ENCODE measurements at places on chromosomes 1 and 21.

DNA sequence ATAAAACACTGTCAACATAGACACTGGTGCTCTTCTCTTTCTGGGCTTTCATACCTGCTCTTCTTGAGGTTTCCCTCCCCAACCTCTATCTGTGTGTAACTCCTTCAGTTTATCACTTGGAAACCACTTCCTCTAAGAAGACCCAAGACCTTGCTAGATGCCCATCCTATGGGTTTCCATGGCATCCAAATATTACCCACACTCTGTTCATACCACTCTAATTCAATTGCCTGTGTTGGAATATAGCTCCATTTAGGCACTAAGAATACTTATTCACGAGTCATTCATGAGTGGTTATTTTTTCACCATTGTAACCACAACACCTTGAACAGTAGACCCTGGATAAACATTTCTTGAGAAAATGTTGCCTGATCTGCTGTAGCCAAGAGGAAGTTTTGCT is 231.1 kb upstream of the SGIP1 start:
- no peaks in the 10 kb centered on the region for H3K36me3 ChIP-seq
- H3K4me3 ChIP-seq = no peak overlapping the region
- DNase-seq = no peak
- no peaks in the 10 kb centered on the region for H3K4me1 ChIP-seq
- H3K27me3 ChIP-seq = no peaks in the 10 kb centered on the region

GRCh38 chr1:223788746-223789415 is 56.9 kb downstream of the TP53BP2 start:
- no peaks in the 10 kb centered on the region for H3K27me3 ChIP-seq
- H3K36me3 ChIP-seq = no peaks in the 10 kb centered on the region
- no peaks in the 10 kb centered on the region for H3K4me1 ChIP-seq
- DNase-seq = no peak
- H3K27ac ChIP-seq = no peak overlapping the region

- no peaks in the 10 kb centered on the region for H3K36me3 ChIP-seq
- no peak for DNase-seq
- peak overlapping the region; percentile 55 for H3K4me3 ChIP-seq
- no peaks in the 10 kb centered on the region for H3K27me3 ChIP-seq
- peak overlapping the region; percentile 89 for H3K27ac ChIP-seq
- peaks cover 17% of the 10 kb centered on the region for H3K4me1 ChIP-seq
Observed at GRCh38 chr1:69258842-69259241, 308.9 kb upstream of the LRRC7 start.

DNA sequence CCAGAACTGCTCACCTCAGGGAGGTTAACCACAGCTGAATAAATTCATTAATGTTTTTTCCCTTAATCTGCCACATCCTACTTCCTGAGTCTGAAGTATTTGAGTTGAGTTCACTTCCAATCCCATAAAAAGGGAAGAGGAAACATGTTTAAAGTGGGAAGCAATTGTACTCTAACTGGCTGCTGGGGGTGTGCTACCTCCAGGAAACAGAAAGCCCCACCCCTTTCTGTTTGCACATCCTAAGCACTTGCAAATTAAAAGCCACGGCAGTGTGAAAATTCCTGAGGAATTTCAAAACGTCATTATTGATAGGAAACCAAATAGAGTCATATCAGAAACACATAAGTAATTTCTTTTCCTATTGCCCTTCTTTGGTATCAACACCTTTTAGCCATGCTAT is 307.0 kb upstream of the NR5A2 start:
- no peaks in the 10 kb centered on the region for H3K36me3 ChIP-seq
- no peak overlapping the region for H3K27ac ChIP-seq
- H3K4me1 ChIP-seq = no peaks in the 10 kb centered on the region
- H3K27me3 ChIP-seq = no peaks in the 10 kb centered on the region

- no peaks in the 10 kb centered on the region for H3K4me1 ChIP-seq
- H3K36me3 ChIP-seq = peaks cover 9% of the 10 kb centered on the region
- DNase-seq = no peak
- H3K27me3 ChIP-seq = peaks cover 2% of the 10 kb centered on the region
Observed at GRCh38 chr21:17370916-17371315, 141.9 kb upstream of the CXADR start.

DNA sequence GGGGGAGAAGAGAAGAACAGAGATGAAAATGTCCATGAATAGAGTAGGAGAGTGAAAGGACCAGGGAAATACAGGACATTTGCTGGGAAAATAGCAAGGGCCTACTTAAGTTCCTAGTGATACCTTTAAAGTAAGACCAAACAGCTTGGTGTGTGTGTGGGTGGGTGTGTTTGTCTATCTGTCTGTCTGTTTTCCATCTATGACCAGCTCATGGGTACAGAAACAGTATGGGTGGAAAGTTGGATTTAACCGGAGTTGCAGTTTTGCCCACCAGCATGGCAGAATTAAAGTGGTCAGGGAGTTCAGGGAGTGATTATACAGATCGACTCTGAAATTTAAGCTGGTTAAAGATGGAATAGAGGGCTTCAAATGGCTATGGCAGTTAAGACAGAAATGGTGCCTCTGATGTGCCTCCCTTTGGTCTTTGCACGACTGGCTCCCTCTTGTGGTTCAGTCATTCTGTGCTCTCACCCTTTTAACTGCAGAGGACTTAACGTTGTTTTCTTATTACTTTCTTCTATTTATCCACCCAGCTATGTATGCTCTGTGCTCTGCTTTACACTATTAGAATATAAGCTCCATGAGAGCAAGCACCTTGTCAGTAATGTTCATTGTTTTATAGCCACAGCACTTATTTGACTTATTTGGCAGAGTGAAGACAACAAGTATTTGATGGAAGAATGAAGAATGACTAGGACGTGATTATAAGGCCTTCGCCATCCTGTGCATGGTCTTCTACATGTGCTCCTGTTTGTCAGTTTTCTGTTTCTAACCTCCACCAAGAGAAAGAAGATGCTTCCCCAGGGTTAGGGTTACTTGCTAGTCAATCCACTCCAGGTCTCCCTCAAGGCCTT is 72.7 kb upstream of the AK4 start:
- no peaks in the 10 kb centered on the region for H3K36me3 ChIP-seq
- no peak overlapping the region for H3K4me3 ChIP-seq
- peak; percentile 32 for DNase-seq
- H3K27ac ChIP-seq = no peak overlapping the region

GRCh38 chr1:107250169-107250568 is 109.3 kb downstream of the NTNG1 start:
- H3K27me3 ChIP-seq = no peaks in the 10 kb centered on the region
- no peak for DNase-seq
- peaks cover 16% of the 10 kb centered on the region for H3K4me1 ChIP-seq
- H3K4me3 ChIP-seq = no peak overlapping the region
- no peak overlapping the region for H3K27ac ChIP-seq

DNA sequence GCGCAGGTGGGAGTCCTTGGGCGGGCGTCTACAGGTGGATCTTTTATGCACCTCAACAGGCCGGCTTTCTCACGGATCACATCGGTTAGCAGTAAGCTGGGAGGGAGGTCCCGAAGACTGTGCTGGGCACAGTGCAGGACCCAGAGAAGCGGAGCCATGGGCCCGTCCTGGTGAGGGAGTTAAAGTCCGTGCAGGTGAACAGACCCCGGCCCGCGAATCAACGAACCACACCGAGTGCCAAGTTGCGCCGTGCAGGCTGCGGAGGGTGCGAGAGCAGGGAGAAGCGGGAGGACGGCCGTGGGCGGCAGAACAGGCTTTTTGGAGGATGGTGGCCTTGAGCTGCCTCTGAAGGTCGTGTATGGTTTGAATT is 233.3 kb downstream of the SDCCAG8 start:
- peak overlapping the region; percentile 74 for H3K4me3 ChIP-seq
- DNase-seq = no peak
- peak overlapping the region; percentile 90 for H3K27ac ChIP-seq
- peaks cover 46% of the 10 kb centered on the region for H3K4me1 ChIP-seq
- peaks cover 17% of the 10 kb centered on the region for H3K27me3 ChIP-seq
- H3K36me3 ChIP-seq = no peaks in the 10 kb centered on the region

- H3K4me3 ChIP-seq = peak overlapping the region; percentile 90
- peaks cover 6% of the 10 kb centered on the region for H3K27me3 ChIP-seq
- no peak for DNase-seq
Observed at GRCh38 chr1:7769673-7770412, 1.3 kb upstream of the VAMP3 start.

DNA sequence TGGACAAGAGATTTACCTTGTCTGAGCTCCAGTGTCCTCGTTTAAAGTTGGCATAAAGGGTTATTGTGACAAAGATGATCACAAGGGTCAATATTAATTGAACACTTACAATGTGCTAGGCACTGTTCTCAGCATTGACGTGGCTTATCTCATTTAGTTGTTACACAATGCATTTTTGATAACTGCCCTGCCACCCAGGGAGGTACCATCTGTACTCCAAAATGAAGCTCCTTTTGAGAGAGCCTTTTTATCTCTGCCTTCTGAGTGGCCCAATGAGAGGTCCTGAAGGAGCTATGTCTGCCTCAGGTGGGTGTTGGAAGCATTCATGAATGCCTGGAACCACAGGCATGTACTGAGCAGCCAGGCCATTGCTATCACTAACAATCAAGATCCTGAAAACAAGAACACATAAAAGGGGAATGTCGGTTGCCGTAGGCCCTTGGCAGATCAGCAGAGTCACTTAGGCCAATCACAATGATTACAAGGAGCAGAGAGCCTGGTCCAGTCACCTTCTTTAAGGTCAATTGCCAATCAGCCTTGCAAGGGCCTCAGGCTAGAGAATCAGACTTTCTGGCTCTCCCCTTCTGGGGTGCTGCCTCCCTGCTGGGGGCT is 78.5 kb downstream of the NMNAT2 start:
- H3K36me3 ChIP-seq = no peaks in the 10 kb centered on the region
- H3K27ac ChIP-seq = no peak overlapping the region
- peaks cover 3% of the 10 kb centered on the region for H3K27me3 ChIP-seq
- DNase-seq = no peak
- H3K4me1 ChIP-seq = no peaks in the 10 kb centered on the region
- no peak overlapping the region for H3K4me3 ChIP-seq

DNA sequence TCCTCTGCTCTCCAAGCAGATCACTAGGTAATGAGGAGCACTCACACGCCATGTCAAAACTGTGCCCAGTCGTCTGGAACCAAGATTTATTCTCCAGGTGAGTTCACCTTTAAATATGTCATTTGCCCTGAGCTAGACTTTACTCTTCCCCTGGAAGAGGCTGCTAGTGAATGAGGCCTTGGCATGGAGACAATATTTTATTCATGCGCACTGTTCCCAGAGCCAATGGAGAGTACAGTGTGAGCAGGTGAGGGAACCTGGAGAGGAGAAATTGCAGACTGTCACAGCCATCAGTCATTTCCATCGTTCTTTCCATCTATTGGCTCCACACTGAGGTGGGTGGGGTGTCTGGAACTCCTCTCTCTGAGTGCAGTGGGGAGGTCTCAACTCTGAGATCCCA is 333.6 kb downstream of the KCNH1 start:
- H3K4me1 ChIP-seq = no peaks in the 10 kb centered on the region
- peaks cover 7% of the 10 kb centered on the region for H3K36me3 ChIP-seq
- DNase-seq = no peak
- no peak overlapping the region for H3K27ac ChIP-seq

GRCh38 chr1:165927169-165927568 is 99.8 kb downstream of the UCK2 start:
- no peak overlapping the region for H3K27ac ChIP-seq
- peaks cover 4% of the 10 kb centered on the region for H3K4me1 ChIP-seq
- no peaks in the 10 kb centered on the region for H3K36me3 ChIP-seq
- no peak overlapping the region for H3K4me3 ChIP-seq
- DNase-seq = no peak

GRCh38 chr1:21278208-21278859 is 11.9 kb downstream of the ECE1 start:
- DNase-seq = no peak
- no peak overlapping the region for H3K27ac ChIP-seq
- no peaks in the 10 kb centered on the region for H3K36me3 ChIP-seq
- peaks cover 25% of the 10 kb centered on the region for H3K4me1 ChIP-seq
- H3K27me3 ChIP-seq = no peaks in the 10 kb centered on the region

DNA sequence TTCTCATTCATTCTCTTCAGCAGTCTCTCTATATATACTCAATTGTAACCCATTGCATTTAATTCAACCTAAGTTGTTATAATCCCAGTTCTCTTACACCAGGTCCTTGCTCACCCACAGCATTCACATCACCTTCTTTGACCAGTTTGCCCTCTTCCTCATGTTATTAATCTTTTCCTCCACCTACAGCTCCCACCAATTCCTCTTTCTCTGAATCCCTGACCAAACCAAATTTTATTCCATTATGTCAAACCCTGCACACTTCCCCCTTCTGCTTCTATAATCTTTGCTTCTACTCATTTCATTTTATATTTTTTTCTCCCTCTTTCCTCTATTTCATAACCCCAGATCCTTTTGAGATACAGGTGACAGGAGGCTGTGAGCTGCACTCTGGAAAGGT is 1.4 kb downstream of the CD1A start:
- H3K36me3 ChIP-seq = no peaks in the 10 kb centered on the region
- peaks cover 3% of the 10 kb centered on the region for H3K27me3 ChIP-seq
- no peak for DNase-seq
- H3K4me3 ChIP-seq = no peak overlapping the region
- H3K4me1 ChIP-seq = no peaks in the 10 kb centered on the region
- no peak overlapping the region for H3K27ac ChIP-seq

DNA sequence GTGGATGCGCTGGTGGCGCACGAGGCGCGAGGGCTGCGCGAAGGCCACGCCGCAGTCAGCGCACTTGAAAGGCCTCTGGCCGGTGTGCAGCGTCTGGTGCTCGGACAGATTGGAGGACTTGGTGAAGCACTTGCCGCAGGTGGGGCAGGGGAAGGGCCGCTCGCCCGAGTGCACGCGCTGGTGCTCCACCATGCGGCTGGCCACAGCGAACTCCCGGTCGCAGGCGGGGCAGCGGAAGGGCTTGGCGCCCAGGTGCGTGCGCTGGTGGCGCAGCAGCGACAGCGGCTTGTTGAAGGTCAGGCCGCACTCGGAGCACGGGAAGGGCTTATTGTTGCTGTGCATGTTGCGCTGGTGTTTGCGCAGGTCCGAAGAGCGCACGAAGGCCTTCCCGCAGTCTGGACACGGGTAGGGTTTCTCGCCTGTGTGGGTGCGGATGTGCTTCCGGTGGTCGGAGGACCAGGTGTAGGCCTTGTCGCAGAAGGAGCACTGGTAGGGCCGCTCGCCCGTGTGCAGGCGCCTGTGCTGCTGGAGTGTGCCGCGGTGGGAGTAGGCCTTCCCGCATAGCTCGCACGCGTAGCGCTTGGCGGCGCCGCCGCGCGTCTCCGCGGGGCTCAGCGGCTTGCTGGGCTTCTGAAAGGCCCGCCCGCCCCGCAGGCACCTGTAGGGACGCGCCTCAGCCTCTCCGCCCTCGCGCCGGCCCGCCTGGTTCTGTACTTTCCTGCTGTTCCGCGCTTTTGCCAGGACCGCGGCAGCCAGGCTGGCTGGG is 4.7 kb downstream of the ZNF648 start:
- no peak overlapping the region for H3K27ac ChIP-seq
- H3K4me1 ChIP-seq = peaks cover 4% of the 10 kb centered on the region
- peak overlapping the region; percentile 34 for H3K4me3 ChIP-seq
- H3K36me3 ChIP-seq = peaks cover 6% of the 10 kb centered on the region

GRCh38 chr1:100791586-100791985 is 72.0 kb downstream of the VCAM1 start:
- H3K27ac ChIP-seq = no peak overlapping the region
- H3K27me3 ChIP-seq = no peaks in the 10 kb centered on the region
- no peak for DNase-seq
- no peak overlapping the region for H3K4me3 ChIP-seq

- H3K27me3 ChIP-seq = no peaks in the 10 kb centered on the region
- no peak for DNase-seq
- H3K27ac ChIP-seq = no peak overlapping the region
- H3K36me3 ChIP-seq = no peaks in the 10 kb centered on the region
- no peaks in the 10 kb centered on the region for H3K4me1 ChIP-seq
Observed at GRCh38 chr21:17467392-17467791, 45.5 kb upstream of the CXADR start.

GRCh38 chr1:203593143-203593542 is 33.5 kb upstream of the ATP2B4 start:
- no peak overlapping the region for H3K27ac ChIP-seq
- H3K4me1 ChIP-seq = peaks cover 36% of the 10 kb centered on the region
- H3K4me3 ChIP-seq = no peak overlapping the region
- H3K36me3 ChIP-seq = no peaks in the 10 kb centered on the region
- peaks cover 2% of the 10 kb centered on the region for H3K27me3 ChIP-seq

Data from glutamatergic neuron (in vitro differentiated cells).